T-helper 22 cell (primary cell): ENCODE measurements at places on chromosomes 1 and 21.
A peak's percentile ranks its signal among the peaks of the same experiment; 100 is the strongest.

DNA sequence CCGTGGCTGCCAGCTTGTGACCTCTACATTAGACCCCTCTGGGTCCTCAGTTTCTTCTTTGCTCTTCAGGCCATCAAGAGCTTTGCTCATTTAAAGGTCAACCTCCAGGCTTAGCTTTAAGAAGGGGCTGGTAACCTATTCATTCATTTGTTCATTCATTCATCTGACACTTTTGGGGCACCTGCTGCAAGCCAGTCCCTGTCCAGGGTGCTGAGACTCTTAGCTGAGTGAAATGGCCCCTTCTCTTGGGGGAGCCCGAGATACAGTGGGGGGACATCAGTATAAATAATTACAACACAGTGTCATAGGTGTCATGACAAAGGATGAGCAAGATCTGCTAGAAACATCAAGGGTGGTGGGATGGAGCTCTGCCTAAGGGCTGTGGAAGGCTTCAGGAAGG, 10.5 kb upstream of the TTC4 start:
- no peak for DNase-seq

DNA sequence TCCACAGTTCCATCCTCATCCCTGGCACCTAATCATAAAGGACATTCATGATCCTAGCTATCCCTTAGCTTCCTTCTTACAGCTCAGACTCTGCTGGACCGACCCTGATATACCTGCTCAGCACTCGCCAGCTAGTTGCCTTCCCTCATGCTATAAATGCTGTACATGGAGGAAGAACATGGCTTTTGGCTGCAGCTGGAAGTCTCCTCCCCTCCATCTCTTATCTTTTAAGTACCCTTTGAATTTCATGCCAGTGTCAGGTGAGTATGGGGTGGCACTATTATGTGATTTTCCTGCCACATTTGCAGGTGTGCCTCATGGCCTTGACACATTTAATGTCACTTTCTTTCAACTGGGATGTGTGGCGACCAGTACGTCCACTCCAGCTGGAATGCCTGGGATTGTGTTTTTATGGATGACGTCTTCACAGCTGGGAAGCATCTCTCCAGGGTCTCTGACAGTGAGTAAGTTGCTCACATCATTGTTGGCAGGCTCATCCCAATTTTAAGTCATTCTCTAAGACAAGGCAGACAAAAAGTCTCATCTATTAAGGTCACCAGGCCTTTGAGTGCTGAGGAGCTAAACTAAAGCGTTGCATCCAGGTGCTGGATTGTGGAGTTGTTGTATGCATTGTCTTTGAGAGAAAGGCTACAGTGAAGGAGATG, 43.4 kb downstream of the RUNX1 start:
- no peak for DNase-seq

- no peak for DNase-seq
These were observed 31.8 kb downstream of the CSF1 start for GRCh38 chr1:109942434-109942833.

GRCh38 chr21:43974791-43975468, 37.2 kb upstream of the TRAPPC10 start:
- DNase-seq: no peak

DNA sequence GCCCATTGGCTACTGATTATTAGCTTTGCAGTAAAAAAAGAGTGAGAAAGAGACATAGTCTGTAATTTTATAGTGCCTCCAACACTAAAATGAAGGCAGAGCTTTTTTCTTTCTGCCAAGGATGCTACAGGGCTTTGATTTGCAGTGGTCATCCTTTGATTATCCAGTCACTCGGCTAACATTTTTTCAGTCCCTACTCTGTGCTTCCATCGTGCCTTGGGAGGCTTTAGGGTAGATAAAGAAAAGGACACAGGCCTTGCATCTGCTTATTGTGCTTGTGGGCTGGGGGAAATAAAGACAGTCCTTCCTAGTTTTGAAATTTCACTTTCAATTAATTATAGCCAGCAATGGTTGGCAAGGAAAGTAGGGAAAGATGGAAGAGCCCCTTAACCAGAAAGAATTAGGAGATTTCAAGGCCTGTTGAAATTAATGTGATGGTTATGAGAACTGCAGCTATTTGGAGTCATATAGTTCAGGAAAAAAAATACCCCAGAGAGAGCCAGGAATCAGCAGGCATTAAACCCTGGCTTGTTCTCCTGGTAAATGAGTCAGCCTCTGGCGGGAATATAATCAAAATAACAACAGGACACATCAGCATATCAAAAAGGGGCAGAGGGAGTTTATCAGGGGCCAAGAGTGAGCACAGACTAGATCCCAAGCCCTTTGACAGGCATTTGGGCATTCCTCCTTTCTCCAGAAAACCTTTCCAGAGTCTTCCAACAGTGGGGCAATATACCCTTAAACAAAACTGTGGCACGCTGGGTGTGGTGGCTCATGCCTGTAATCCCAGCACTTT, 27.4 kb downstream of the CACHD1 start:
- no peak for DNase-seq

DNA sequence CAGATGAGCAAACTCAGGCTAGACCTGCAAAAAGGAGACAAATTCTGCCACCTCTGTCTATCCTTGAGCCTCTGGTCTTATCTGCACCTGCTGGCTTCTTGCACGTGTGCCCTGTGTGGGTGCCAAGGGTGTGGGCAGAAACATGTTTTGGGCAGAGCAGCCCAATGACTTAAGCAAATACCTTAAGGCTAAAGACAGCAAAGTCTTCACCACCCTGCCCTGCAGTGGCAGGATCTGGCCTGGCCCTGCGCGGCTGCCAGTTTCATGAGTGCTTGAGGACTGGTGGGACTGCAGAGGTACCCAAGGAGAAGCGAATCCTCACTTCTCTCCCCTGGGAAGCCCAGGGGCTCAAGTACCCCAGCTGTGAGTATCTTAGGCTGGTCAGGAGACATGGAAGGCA, 3.8 kb upstream of the SLC26A9 start:
- DNase-seq: no peak

- DNase-seq: no peak
These were observed 49.3 kb upstream of the AJAP1 start for GRCh38 chr1:4605158-4605557.

DNA sequence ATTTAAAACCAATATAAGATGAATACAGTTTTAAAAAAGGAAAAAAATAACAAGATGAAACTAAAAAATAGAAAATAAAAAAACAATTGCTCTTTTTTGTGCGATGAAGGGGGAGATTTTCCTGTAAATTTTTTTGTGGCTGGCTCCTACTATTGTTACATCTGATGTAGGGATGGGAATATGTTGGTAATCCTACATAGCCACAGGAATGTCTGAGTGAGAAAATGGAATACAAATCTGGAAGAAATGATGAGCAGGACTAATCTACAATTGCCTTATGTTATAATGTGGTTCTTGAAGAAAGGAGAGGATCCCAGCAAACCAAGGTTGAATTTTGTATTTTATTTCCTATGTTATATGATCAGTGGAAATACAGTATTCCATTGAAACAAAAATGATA, 40.9 kb downstream of the ATP6V1G3 start:
- no peak for DNase-seq

DNA sequence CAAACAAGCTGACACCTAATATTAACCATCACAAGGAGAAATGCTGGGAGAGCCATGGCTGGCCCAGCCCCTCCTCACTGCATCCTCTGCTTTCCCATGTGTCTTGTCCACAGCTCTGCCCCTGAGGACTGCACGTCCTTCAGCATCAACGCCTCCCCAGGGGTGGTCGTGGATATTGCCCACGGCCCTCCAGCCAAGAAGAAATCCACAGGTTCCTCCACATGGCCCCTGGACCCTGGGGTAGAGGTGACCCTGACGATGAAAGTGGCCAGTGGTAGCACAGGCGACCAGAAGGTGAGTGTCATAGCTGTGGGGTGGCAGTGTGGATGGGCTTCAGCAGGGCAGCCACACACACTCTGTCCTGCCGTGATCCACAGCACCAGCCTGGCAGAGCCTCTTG, 22.9 kb downstream of the PADI4 start:
- no peak for DNase-seq

- no peak for DNase-seq
These were observed 717.9 kb downstream of the AMY1C start for GRCh38 chr1:104467590-104467989.

GRCh38 chr1:243927381-243927780, 77.3 kb upstream of the AKT3 start:
- DNase-seq: no peak

- DNase-seq: no peak
These were observed 49.9 kb upstream of the CLIC4 start for GRCh38 chr1:24695202-24695974.

GRCh38 chr1:199593475-199593874, 434.0 kb upstream of the NR5A2 start:
- no peak for DNase-seq

DNA sequence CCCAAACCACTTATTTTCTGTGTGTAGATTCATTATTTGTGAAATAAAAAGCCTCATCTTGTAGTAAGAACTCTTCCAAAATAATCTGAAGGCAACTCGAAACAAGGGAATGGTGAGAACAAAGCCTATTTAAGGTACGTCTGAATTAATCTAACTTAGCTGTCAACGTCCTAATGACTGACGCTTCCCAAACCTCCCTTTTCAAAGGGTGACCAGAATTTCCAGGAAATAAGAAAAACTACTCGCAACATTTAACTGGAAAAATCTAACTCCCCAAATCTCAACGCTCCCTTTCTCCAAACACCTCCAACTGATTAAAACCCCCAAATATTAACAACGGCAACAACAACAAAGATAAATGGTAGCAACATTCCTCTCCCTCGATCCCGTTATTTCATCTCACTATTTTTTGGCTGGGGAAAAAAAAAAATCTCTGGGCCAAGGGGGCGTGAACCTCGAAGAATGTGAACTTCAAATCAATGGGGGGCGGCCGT, 693 bp downstream of the SRSF10 start:
- no peak for DNase-seq

GRCh38 chr21:29245104-29245643, 53.5 kb upstream of the BACH1 start:
- no peak for DNase-seq

GRCh38 chr1:90951009-90951408, 70.8 kb downstream of the ZNF644 start:
- DNase-seq: no peak

- no peak for DNase-seq
These were observed 44.7 kb upstream of the POFUT2 start for GRCh38 chr21:45332415-45332814.

DNA sequence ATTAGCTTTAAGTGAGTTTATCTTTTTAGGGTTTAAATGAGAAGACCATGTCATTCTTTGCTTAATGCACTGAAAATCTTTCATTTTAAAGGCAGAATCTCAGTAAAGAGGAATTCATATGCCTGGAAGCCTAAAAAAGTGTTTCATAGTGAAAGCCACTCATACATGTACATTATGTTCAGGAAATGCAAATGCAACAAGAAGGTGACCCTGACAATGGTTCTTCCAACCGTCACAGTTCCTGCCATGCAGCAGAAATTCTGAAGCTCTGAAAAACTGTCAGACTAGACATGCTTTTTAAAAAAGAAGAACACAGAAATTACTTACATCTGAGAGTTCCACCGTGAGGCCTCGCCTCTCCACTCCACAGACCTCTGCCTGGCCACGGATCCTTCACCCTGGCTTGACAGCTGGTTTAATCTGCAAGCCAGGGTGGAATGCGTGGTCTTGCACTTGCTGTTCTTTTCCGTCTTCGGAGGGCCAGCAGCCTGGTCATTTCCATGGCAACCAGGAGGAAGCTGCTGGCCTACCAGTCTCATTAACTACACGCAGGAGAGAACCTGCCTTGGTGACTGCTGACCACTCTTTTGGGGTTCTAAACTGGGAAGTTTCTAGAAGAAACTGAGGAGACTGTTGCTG, 41.8 kb upstream of the PAXBP1 start:
- DNase-seq: no peak

DNA sequence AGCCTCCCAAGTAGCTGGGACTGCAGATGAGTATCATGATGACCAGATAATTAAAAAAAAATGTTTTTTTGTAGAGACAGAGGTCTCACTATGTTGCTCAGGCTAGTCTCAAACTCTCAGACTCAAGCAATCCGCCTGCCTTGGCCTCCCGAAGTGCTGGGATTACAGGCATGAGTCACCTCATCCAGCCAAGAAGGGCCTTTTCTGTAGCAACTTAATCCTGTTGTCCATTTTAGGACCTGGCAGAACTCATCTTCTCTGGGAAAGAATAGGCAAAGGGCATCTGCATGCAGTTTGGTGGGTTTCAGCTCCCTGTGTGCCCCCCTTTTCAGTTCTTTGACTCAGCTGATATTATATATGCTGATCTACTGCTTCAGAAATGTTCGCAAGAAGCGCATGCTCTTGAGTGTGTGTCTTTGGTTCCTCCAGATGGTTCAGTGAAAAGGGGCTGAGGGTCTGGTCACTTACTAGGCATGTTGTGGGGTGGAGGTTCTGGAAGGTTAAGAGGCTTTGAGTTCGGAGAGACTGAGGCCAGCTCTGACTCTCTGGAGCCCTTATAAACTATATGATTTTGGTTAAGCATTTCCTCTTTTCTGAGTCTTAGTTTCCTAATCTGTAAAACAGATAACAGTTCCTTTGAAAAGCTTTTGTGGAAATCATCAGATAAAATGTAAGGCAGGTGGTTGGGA, 19.4 kb upstream of the SRSF4 start:
- DNase-seq: no peak

GRCh38 chr1:64823691-64824476, 79.0 kb downstream of the RAVER2 start:
- DNase-seq: peak; percentile 10

- no peak for DNase-seq
These were observed 97.9 kb downstream of the TRIM11 start for GRCh38 chr1:228308628-228309325.

DNA sequence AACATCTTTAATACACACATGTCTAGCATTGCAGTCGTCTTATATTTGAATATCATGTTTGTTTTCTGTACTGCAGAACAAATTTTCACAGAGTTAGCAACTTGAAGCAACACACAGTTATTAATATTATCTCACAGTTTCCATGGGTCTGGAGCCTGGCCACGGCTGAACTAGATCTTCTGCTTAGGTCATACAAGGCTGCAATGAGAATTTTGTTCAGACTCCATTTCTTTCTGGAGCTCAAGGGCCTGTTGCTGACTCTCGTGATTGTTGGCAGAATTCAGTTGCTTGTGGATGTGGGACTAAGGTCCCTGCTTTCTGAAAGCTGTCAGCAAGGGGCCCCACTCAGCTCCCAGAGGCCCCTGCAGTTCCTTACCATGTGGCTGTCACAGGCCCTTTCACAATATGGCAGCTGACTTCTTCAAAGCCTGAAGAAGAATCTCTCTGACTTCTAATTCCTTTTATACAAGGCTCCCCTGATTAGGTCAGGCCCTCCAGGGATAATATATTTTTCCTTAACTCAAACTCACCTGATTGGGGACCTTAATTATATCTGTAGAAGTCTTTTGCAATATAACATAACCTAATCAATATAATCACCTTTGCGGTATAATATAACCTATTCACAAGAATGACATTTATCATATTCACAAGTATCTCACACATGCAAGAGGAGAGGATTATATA, 296.3 kb downstream of the NFIA start:
- no peak for DNase-seq

- no peak for DNase-seq
These were observed 64.6 kb downstream of the CAMK2N1 start for GRCh38 chr1:20421441-20421840.

DNA sequence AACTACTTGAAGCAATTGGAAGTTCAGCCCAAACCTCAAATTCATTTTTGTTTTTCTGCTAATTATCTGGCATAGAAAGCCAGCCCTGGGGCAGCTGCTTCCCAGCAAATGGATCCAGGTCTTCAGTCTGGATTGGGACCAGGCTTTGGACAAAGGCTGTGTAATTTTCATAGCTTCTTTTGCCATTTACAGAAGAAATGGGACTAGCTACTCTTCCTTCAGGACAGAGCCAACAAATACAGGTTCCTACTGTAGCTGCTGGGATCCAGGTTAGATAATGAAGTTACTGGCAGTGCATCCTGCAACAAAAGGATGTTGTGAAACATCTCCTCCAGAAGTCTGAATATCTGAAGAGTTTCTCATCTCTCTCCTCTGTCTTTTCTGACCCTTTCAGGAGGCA, 171.5 kb upstream of the CAMK1G start:
- DNase-seq: no peak
